ENCODE measurements at places on chromosomes 12 and 14.
A peak's percentile ranks its signal among the peaks of the same experiment; 100 is the strongest.

GRCh38 chr12:67647799-67648520, 585 bp upstream of the DYRK2 start:
- DNase-seq: peak; percentile 89

GRCh38 chr12:96247563-96247962, 53.4 kb downstream of the ELK3 start:
- no peak for DNase-seq

DNA sequence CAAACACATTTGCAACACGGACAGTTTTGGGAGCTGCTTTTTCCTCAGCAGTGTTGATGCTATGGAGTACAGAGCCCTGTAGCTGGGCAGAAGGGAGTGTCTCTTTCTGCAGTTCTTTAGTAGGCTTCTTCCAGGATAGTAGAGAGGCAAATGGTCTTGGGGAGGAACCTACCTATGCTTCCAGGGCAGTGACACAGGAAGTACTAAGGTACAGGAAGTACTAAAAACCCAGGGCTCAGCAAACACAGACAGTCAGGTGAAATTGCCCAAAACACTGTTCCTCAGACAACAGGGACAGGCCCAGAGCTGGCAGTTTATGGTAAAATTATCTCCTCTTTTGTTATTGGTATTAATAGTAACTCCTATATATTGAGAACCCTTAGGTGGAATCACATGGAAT, 217.6 kb downstream of the TTC8 start:
- DNase-seq: no peak

- DNase-seq: no peak
Measured at GRCh38 chr12:54195080-54195736, 6.4 kb upstream of the SMUG1 start.

GRCh38 chr12:131436922-131437705, 273.8 kb upstream of the SFSWAP start:
- DNase-seq: no peak

DNA sequence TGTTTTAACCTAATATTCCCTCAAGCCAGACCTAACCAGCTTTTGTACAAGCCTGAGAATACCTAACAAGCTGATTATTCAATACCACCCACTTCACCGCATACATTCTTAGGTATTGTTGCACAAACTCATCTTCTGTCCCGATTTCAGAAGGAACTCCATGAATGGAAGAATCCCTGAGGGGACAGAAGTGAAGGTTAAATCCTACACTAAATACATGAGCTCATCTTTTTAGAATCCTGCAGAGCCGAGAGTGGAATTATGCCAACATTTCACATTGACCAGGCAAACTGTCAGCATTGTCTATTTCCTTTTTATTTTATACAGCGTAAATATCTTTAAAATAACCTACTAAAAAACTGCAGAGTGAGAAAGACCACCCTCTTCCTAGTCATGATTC, 140.7 kb upstream of the PRICKLE1 start:
- DNase-seq: no peak

DNA sequence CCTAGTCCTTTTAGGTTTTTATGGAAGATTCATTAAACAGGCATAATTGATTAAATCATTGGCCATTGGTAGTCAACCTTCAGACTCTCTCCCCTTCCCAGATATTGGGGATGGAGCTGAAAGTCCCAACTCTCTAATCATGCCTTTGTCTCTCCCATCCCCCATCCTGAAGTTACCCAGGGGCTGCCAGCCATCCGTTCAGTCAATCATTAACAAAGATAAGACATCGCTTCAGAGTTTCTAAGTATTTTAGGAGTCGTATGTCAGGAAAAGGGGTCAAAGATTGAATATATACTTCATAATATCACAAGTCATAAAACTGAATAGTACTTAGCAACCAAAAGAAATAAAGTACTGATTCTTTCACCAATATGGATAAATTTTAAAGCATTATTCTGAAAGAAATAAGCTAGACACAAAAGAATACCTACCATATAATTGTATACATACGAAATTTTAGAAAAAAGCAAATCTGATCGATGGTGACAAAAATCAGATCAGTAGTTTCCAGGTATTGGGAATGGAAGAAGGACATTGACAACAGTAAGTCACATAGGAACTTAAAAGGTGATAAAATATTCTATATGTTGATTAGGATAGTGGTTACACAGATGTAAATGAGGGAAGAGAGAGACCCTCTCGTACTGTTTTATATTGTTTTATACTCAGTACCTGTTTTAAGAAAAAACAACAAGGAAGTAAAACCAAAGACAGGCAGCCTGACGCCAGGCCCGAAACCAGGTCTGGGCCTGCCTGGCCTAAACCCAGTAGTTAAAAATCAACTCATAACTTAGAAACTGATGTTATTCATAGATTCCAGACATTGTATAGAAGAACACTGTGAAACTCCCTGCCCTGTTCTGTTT, 414.4 kb downstream of the DAD1 start:
- no peak for DNase-seq

GRCh38 chr12:111766608-111767361, at the start of gene ALDH2:
TSS of gene ALDH2 (plus strand) at chr12:111766933. CDS start at chr12:111766983, 50 bp downstream.
- peak; percentile 51 for DNase-seq

- no peak for DNase-seq
Measured at GRCh38 chr12:128790221-128790620, 33.5 kb downstream of the SLC15A4 start.

GRCh38 chr12:117829108-117829507, 139.7 kb downstream of the KSR2 start:
- DNase-seq: no peak

DNA sequence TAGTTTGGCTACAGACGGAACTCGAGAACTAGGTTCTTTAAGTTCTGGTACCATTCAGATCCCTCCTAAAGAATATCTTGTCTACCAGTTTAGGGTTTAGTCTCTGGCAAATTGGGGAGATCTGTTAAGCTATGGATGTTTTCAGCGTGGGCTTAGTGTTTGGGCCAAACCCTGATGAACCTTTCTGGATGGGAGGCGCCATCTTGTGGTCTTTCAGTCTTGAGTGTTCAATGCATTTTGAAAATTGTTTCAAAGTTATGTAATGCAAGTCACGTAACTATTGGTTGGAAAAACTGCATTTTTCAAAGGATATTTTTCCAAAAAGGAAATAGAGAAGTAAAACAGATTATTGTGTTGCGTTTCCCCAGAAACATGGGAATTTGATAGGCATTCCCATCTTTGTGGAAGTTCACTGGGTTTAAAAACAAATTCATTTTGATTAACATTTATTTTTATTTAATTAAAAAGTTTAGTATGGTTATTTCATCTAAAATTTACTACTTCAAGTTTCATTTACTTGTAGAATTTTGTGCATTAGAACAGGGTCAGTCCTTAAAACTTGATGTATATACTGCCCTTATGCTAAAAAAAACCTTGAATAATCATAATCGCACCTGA, 169.0 kb downstream of the PRIMA1 start:
- no peak for DNase-seq

DNA sequence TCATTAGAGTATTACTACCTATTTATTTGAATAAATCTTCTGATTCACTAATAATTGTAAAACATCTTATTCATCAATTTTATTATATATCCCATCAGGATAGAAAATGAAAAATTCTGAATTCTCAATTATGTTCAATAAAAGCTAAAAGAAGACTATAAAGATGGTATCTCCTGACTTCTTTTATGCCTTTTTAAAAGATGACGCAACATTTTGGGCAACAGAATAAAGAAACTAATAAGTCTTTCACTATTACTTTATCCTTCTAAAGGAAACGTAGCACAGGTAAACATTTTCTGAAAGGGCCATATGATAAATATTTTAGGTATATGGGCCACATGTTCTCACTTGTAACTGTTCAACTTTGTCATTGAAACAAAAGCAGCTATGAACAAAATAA, 10.1 kb upstream of the ATXN7L3B start:
- no peak for DNase-seq

GRCh38 chr14:81886588-81886987, 352.9 kb upstream of the SEL1L start:
- no peak for DNase-seq

GRCh38 chr14:77760381-77761204, at the start of gene SNW1:
TSS of gene SNW1 (minus strand) at chr14:77761156. CDS start at chr14:77761127, 29 bp downstream.
- no peak for DNase-seq

- DNase-seq: no peak
Measured at GRCh38 chr12:12230275-12230674, 36.6 kb downstream of the LRP6 start.

DNA sequence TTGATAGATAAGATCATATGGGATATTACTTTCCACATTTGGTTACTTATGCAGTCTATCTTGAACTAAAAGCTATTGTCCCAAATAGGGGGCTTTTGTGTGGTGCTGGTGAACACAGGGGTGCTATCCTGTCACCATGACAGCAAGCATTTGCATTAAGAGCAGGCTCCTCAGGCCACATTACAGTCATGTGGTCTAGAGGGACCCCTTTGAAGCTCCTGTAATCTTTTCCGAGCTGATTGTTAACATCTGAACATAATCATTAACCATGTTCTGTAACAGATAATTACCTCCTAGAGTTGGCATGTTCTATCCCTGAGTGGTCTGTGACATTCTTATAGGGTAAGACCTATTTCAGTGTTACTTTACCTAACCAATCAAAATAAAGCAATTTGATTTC, 178.8 kb downstream of the KTN1 start:
- no peak for DNase-seq

GRCh38 chr12:66837311-66837627, 158.4 kb upstream of the GRIP1 start:
- no peak for DNase-seq

GRCh38 chr14:76687611-76688382, 73.5 kb upstream of the VASH1 start:
- DNase-seq: no peak

- no peak for DNase-seq
Measured at GRCh38 chr14:101004954-101005353, 101.4 kb upstream of the RTL1 start.

GRCh38 chr12:93482721-93483120, 15.4 kb downstream of the MRPL42 start:
- no peak for DNase-seq

DNA sequence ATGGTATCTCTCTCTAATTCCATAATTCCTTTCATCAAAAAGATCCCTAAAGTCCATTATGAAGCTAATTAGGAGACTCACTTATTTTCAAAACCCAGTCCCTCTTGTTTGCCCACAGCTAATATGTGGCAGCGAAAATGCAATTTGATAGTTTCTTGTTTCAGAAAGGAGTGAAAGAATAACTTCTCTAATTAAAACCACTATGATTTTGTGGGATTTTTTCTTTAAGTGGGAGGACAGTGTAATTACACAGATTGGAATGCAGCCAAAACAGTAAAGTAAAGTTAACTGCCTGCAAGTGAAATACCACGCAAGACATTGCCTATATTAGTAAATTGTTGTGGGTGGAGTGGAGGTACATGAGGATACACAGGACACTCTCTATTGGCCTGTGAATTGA, 50.0 kb downstream of the PTPRO start:
- no peak for DNase-seq

DNA sequence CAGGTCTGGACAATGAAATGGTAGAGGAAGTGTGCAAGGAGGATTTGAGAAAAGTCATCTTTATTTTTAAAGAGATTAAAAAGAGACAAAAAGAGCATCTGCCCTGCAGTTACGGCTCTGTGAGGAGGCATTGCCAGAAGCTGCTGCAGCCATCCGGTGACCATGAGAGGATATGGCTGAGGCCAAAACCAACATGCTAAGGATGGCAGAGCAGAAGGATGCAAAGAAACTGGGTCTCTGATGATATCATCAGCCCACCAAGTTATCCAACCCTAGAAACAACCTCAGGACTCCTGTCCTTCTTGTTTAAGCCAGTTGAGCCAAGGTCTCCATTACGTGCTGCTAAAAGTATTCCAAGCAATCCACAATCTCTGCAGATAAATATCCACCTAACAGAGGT, 48.0 kb upstream of the CCND2 start:
- no peak for DNase-seq

DNA sequence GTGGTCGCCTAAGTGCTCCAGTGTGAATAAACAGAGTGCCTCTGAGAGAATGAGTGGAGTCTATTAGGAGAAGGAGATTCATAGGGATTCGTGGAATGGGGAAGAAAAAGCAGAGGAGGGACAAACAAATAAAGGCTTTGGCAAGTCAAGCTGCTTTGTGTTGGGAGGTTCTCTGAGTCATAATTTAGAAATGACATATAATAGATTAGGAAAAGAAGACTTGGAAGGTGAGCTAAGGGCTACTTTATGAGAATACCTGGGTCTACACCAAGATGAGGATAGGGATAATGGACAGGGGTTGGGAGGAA, 6.4 kb upstream of the NTN4 start:
- no peak for DNase-seq

GRCh38 chr14:64868841-64869240, 10.9 kb downstream of the SPTB start:
- no peak for DNase-seq

GRCh38 chr12:118429688-118430383, 53.5 kb downstream of the SUDS3 start:
- DNase-seq: no peak

GRCh38 chr12:71392521-71393145, 47.0 kb upstream of the LGR5 start:
- peak; percentile 51 for DNase-seq

- no peak for DNase-seq
Measured at GRCh38 chr12:53086361-53086760, 7.2 kb upstream of the SPRYD3 start.

DNA sequence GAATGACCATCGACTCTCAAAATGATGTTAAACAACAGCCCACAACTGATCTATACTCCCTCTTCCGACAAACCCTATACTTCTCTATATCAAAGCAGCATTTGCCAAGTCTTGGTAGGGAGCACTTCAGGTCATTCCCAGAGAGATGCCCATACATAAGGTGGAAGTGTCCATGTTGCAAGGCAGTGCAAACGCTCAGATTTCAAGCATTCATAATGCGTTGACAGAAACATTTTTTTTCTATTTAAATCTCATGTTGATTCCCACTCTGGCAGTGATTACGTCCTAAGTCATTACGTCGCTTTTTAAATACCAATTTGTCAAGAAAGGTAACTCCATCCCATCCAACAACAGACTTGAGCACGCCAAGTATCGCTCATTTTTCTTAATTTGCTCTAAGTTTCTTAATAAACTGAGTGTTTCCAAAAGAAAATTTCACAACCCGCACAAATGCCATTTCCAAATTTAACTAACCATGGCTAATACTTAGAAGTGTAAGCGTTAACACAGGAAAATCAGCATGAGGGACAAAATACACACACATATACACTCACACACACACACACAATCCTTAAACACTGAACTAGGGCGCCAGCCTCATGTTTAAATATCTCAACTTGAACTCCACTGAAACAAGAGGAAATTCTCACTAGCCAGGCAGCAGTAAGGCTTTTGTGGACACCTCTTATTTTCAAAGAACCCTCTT, 1.1 kb downstream of the GXYLT1 start:
- DNase-seq: no peak

GRCh38 chr12:4270831-4271716, 2.5 kb upstream of the CCND2 start:
- no peak for DNase-seq

DNA sequence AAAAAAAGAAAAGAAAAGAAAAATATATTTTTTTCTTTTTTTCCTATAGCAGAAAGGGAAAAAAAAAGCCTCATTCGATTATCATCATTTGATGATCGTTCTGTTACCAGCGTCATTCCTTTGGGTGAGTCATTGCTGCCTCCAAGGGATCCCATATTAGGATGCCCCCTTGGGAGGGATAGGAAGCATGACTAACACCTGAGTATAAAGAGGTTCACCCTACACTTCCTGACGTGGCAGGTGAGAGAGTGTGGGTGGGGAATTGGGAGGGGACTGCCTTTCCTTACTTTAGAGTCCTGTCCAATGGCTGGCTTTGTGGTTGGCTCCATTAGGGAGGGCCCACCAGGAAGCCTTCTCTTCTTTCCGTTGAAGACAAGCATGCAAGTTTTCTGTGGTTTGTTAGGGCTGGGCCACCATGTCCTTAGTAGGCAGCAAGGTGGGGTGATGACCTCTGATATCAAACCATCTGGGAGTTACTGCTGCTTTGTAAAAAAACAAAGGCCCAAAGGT, 56.1 kb upstream of the FUT8 start:
- no peak for DNase-seq

Measured in DMS153 (cell line).